RPMI8226 (cell line): ENCODE measurements at places on chromosomes 3 and 15.

GRCh38 chr15:43440721-43441281, 52.2 kb downstream of the TP53BP1 start:
- DNase-seq, result peak; percentile 75

- no peak for DNase-seq
Observed at GRCh38 chr15:41474436-41474835, 19.2 kb upstream of the ITPKA start.

GRCh38 chr3:63685340-63685739, 32.9 kb downstream of the SNTN start:
- DNase-seq, result no peak

DNA sequence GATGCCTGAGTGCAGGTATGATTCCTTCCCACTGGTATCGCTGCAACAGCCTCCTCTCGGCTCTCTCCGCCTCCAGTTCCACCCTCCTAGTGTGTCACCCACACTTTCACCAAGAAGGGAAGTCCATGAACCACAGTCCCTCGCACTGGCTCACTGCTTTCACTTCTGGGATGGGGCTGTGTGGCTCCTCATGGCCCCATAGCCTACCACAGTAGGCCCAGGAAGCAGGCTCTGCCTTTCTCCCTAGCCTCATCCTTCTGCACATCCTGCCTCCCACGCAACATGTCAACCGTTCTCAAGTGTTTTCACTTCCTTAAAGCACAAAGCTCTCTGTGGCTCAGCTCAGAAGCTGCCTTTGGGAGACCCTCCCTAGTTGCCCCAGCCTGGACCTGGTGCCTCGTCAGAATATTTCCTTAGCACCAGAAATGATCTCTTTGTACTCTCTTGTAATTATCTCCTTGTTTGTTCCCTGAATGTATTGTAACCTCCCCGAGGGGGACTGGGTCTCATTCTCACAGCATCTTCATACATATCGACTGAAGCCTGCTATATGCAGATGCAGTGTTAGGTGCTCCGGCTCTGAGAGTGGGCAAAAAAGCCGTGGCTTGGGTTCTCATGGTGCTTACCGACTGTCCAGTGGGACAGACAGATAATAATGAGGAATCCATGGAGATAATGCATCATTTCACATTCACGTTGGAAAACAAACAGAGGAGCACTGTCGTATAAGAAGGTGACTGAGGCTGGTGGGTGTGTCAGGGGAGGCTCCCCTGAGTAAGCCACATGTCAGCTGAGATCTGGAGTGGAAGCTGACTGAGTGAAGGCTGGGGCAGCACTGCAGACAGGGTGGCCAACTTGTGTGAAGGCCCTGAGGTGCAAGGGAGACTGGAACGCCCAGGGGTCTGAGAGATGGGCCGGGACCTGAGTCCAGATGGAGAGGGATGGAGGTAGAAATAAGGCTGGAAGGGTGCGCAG, 107.1 kb downstream of the DGKG start:
- DNase-seq, result peak; percentile 25

- no peak for DNase-seq
Observed at GRCh38 chr3:12178091-12178820, 19.5 kb upstream of the TIMP4 start.
